Hepatic stellate cell (primary cell): ENCODE measurements at places on chromosomes 7 and 10.
A peak's percentile ranks its signal among the peaks of the same experiment; 100 is the strongest.

DNA sequence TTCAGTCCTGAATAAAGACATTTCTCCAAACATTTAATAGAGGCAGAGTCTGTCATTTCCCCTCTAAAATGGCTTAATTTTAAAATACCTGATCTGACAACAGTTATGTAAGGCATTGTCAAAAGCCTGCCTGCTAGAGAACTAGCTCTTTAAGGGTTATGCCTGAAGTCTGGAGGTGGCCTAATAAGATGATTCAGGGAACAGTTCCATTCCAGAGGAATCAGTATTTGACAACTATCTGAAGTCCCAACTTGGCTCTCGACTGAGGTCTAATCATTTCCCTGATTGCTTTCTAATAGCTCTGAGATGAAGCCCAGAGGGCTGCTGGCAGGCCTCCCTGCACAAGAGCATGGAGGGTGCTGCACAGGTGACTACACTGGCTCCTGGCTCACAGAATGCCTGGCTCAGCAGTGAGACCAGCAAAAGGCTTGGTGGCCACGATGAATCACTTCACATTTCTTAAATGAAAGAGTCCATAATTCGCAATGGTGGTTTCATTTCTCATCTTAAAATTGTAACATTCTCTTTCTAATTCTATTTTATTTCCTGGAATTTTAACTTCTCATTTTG is 509.6 kb upstream of the POM121L12 start:
- DNase-seq: no peak

GRCh38 chr10:9681655-9682054 is 1336.0 kb upstream of the CELF2 start:
- DNase-seq: no peak

GRCh38 chr10:115525141-115525540 is 432.0 kb downstream of the ATRNL1 start:
- DNase-seq: no peak

GRCh38 chr7:108459922-108460551 is 3.8 kb upstream of the NRCAM start:
- DNase-seq: no peak

GRCh38 chr7:43198599-43199090 is 86.2 kb downstream of the HECW1 start:
- DNase-seq: no peak

DNA sequence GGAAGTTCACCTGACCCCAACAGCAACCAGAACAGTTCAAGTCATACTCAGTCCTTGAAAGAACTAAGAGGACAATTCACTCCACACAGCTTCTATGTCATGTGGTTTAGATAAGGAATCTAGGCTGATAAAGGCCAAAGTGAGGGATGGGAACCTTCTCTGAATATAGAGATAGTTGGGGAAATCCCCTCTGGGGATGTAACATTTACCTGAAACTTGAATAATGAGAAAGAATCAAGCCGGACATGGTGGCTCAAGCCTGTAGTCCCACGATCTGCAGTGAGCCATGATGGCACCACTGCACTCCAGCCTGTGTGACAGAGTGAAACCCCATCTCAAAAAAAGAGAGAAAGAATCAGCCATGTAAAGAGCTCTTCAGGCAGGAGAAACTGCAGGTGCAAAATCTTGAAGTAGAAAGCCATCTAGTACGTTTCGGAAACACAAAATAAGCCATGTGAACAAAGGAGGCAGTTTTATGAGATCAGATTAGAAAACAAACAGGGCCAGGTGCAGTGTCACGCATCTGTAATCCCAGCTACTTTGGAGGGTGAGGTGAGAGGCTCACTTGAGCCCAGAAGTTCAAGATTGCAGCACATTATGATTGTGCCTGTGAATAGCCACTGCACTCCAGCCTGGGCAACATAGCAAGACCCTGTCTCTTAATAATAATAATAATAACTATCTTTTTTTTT is 4.5 kb upstream of the DNMBP start:
- no peak for DNase-seq

DNA sequence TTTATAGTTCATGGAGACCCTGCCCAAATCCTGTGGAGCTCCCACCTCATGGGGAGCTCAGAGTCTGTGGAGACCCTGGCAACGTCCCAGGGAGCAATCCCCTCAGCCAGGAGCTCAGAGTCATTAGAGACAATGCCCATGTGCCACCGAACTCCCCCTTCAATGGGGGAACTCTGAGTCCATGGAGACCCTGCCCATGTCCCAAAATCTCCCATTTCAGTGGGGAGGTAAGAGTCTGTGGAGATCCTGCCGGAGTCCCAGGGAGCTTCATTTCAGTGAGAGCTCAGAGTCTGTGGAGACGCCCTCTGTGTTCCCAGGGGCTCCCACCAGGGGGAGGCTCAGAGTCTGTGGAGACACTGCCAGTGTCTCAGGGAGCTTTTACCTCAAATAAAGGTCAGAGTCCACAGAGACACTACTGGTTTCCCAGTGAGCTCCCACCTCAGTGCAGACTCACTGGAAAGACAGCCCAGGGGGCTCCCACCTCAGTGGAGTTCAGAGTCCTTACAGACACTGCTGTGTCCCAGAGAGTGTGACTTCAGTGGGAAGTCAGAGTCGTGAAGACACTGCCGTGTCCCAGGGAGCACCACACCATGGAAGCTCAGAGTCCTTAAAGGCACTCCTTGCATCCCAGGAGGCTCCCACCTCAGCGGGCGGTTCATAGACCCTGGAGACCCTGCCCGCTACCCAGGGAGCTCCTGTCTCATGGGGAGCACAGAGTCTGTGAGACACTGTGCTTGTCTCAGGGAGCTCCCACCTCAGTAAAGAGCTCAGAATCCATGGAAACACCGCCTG is 5.0 kb downstream of the MYO1G start:
- DNase-seq: peak; percentile 72

DNA sequence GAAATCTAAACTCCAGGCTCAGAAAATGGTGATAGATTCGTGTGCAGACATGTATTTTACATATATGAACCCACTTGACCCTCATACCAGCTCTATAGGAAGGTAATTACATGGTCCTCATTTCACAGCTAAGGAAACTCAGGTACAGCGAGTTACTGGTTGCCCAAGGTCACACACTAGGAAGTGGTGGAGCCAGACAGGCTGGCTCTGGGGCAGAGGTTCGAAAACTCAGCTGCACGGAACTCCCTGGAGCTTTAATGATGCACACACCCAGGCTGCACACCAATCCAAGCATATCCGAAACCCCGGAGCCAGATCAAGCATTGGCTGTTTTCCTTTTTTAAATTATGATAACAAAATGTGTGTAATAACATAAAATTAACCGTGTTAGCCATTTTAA is 172.4 kb downstream of the COBL start:
- no peak for DNase-seq

DNA sequence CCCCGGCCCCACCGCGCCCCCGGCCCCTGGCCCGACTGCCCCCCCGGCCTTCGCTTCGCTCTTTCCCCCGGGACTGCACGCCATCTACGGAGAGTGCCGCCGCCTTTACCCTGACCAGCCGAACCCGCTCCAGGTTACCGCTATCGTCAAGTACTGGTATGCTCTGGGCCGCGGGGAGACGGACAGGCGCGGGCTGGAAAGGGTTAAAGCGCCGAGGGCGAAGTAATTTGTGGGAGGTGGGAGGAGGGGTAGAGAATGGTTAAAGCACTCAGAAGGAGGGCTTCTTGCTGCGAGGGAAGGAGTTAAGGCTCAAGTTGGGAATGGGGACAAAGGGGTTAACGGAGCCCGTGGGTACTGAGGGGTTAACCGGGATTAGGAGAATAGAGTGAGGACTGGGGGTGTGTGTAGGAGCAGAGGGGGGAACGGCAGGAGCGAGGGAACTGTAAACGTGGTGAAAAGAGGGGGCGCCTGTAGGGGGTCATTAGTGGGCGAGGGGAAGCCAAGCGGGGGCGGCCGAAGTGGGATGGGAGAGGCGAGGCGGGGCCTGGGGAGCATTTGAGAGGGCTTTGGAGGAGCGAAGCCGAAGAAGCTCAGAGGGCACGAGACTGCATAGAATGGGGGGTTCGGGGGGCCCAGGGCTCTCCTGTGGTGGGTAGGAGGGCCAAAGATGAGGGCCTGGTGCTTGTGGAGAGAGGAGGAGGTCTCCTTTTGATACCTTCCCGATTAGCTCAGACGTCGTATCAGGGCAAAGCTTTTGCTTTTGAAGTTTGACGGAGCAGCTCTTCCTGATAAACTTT is 605 bp downstream of the SUFU start:
- no peak for DNase-seq

DNA sequence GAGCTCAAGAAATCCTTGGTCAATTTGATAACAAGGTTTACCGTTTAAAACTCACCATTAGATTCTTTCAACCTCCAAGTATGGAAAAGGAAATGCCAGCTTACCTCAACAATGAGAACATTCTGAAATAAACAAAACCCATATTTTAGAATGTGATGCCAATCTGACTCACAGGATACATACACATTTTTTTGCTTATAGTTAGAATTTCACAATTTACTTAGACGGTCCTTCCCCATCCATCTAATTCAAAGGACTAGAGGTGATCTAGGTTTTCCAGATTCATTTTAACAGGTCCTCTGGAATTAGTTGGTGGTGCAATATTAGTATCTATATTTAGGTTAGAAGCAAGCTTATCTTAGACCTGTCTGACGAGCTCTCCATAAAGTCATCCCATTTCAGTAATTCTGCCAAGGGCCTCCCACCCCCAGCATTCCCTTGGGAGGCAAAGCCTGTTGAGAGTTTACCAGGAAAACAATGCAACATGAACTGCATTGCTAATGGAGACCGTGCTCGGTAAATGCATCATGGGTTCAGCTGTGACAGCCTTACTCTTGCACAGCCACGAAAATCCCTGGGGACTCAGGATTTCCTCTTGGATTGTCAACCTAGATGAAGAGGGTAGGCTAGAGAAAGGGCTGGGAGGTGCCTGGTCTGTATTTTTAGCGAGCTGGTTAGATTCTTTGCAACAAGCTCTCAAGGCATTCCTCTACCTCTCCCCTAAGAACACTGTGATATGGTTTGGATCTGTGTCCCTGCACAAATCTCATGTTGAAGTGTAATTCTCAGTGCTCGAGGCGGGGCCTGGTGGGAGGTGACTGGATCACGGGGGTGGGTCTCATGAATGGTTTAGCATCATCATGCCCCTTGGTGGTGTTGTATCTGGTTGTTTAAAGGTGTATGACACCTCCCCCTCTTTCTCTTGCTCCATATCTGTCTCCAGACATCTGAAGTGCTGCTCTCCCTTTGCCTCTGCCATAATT is 93.8 kb downstream of the PRTFDC1 start:
- DNase-seq: peak; percentile 8

- no peak for DNase-seq
These were observed 41.9 kb upstream of the ZNF33B start for GRCh38 chr10:42680267-42680666.
